HCT116 (cell line): ENCODE measurements at places on chromosomes 13 and 19.
A peak's percentile ranks its signal among the peaks of the same experiment; 100 is the strongest.

- no peak for DNase-seq
Measured at GRCh38 chr19:35348911-35349611, 1.4 kb downstream of the FFAR1 start.

GRCh38 chr19:29760752-29761502 lies 45.9 kb upstream of the C19orf12 start:
- no peak for DNase-seq

GRCh38 chr19:35223084-35223790 lies 5.3 kb downstream of the FAM187B start:
- DNase-seq = no peak

DNA sequence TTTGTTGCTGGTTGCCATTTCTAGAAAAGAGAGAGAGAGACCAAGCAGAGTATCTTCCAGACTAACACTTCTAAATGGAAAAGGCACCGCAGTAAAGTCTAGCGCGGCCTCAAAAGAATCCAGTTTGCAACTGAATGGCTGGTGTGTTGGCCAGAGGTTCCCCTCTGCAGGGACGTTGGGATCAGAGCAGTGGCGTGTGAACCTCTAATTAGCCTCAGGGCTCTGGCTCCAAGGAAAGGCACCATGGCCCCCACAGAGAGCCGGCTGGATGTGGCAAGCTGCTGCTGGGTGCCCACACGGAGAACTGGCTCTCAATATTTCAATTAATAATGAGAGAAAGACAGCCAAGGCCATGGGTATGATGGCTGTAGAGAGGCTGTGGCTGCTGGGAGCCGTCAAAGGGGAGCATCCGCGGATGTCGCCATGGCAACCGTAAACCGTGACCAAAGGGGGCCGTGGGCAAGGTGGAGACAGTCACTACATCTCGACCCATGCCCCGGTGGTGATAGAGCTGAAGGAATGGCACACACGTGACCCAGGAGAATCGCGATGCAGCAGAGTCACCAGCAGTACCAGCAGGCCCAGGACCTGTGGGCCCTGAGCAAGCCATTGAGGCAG lies 9.5 kb downstream of the VSTM2B start:
- no peak for DNase-seq

DNA sequence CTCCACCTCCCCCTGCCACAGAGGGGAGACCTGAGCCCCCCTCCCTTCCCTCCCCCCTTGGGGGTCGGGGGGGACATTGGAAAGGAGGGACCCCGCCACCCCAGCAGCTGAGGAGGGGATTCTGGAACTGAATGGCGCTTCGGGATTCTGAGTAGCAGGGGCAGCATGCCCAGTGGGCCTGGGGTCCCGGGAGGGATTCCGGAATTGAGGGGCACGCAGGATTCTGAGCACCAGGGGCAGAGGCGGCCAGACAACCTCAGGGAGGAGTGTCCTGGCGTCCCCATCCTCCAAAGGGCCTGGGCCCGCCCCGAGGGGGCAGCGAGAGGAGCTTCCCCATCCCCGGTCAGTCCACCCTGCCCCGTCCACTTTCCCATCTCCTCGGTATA lies 2.4 kb upstream of the APOE start:
- DNase-seq = no peak

GRCh38 chr13:41674246-41674645 lies 216.9 kb downstream of the RGCC start:
- no peak for DNase-seq

- no peak for DNase-seq
Measured at GRCh38 chr13:38755793-38756192, 68.9 kb downstream of the FREM2 start.

DNA sequence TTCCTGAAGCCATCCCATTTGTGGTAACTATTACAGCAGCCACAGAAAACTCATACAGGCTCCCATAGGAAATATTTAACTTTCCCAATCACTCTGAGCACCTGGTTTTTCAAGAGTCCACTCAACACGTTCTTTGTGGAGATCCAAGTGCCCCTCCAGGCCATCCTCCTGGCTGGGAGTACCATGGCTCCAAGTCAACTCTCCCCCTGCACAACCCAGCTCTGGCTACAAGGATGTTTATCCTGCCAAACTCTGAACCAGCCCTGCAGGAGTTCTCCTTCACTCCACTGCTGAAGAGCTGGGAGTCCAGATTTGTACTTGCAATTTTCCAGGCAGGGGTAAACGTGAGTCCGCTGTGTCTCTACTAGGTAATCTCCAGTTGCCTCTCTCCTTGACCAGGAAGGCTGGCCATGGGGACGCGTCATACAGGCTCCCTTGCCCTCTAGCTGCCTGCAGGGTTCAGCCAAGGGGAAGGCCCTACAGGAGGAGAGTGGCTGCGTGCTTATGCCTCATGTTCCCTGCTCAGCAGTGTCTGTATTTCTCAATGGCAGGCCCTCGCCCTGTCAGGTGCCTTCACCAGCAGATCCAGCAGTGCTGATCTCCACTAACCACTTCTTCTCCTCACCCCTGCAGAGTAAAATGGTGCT lies 29.9 kb upstream of the ARGLU1 start:
- DNase-seq = no peak

- DNase-seq = no peak
Measured at GRCh38 chr13:42525035-42525504, 48.9 kb upstream of the TNFSF11 start.

DNA sequence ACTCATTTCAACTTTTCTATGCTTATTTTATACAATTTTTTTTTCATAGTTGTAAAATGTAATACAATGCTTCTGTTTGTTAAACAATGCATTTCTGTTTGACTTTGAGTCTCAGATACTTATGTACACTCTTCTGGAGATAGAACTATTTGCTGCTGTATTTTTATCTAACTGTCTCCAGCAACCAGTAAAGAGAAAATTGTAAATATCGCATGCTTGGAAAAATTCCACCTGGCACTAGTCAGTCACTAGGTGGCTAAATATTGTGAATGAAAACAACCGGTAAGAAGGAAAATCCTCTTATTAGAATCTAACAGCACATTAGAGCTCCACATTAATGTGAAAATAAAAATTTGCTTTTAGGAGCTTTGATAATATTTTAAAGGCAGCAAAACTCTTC lies 876.5 kb downstream of the PCDH9 start:
- no peak for DNase-seq

- DNase-seq = no peak
Measured at GRCh38 chr19:19647037-19647835, 3.8 kb upstream of the GMIP start.

DNA sequence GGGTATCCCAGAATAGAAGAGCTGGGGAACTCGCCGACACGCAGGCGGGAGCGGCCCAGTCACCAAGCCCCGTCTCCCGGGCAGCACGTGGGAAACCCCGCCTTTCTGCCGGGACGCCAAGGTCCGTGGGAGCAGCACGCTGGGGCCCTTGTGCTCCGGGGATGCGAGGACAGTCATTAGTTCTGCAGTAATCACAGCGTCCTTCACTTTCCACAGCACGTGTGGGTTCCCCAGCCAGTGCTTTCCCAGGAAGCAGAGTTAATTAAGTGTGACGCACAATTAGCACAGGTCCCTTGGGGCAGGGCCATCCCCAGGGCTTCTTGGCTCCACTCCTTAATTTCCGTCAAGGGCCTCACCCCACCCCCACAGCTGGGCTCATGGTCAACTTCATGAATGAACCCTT lies 64.3 kb upstream of the C13orf46 start:
- no peak for DNase-seq

- peak; percentile 10 for DNase-seq
Measured at GRCh38 chr19:34556488-34556887, 74.9 kb downstream of the WTIP start.

- DNase-seq = no peak
Measured at GRCh38 chr19:43395561-43395960, 19.1 kb upstream of the TEX101 start.

DNA sequence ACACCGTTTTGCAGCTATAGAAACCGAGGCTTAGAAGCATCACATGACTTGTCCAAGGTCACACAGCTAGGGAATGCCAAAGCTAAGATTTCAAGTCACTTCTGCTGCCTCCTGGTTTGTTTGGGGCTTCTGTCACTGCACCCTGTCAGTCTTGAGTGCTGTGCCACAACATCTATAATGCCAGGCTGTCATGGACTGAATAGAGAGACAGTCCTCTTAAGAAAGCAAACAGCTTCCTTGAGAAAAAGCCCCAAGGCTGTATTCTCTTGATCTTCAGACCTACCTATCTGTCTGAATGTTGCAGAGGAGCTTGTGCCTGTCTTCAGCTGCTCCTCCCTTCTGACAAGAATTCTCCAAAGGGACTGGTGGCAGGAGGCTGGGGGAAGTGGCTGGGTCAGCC lies 81.6 kb downstream of the OLFM4 start:
- DNase-seq = no peak

- no peak for DNase-seq
Measured at GRCh38 chr19:2691951-2692350, 10.5 kb downstream of the GNG7 start.

DNA sequence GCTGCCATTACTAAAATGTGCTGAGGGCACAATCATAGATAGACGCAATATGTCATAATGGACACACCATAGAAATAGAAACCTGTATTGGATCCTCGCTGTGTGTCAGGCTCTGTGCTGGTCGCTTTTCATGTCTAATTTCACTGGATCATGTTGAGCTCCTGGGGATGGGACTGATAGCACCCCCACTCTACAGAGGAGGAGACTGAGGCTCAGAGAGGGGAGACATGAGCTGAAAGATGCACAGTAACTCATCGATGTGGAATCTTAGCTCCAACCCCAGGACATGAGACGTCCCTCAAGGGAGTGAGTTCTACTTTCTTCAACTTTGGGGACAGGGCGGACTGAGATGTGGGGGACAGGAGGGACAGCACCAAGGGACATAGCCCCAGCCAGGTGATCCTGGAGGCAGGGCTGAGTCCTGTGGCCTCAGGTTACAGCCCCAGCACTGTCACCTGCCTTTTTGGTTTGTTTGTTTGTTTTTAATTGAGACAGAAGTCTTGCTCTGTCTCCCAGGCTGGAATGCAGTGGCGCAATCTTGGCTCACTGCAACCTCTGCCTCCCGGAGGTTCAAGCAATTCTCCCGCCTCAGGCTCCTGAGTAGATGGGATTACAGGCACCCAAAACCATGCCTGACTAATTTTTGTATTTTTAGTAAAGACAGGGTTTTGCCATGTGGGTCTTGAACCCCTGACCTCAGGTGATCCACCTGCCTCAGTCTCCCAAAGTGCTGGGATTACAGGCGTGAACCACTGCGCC lies 6.6 kb upstream of the GIPC1 start:
- DNase-seq = no peak

GRCh38 chr13:93726173-93726957 lies 499.8 kb downstream of the GPC6 start:
- no peak for DNase-seq

GRCh38 chr13:66618702-66619101 lies 611.4 kb downstream of the PCDH9 start:
- DNase-seq = peak; percentile 26

DNA sequence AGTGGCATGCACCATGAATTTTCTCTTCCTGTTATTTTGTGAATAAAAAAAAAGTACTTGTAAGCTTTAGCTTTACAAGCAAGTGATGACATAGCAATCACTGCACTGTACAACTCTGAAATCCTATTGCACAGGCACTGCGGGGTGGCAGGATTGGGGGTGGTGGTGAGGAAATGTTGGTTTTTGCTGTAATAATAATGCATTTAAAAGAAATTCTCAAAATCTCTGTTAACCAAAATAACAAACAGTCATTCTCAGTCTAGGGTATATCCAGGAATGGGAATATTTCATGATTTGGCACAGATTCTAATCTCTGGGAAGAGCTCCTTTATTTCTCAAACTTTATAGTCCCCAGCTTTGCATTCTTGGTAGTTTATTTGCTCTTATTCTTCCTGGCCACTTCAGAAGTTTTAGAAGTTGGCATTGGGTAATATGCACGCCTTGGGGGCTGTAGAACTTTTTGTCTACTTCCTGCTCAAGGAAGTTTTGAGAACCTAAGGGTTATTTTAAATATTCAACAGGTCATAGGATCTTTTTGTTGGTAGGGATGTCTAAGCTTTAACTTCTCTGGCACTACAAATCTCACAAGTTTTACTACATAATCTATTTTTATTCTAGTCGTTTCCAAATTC lies 353.0 kb upstream of the KLF12 start:
- no peak for DNase-seq

- DNase-seq = no peak
Measured at GRCh38 chr13:26708007-26708297, 52.6 kb downstream of the GPR12 start.

DNA sequence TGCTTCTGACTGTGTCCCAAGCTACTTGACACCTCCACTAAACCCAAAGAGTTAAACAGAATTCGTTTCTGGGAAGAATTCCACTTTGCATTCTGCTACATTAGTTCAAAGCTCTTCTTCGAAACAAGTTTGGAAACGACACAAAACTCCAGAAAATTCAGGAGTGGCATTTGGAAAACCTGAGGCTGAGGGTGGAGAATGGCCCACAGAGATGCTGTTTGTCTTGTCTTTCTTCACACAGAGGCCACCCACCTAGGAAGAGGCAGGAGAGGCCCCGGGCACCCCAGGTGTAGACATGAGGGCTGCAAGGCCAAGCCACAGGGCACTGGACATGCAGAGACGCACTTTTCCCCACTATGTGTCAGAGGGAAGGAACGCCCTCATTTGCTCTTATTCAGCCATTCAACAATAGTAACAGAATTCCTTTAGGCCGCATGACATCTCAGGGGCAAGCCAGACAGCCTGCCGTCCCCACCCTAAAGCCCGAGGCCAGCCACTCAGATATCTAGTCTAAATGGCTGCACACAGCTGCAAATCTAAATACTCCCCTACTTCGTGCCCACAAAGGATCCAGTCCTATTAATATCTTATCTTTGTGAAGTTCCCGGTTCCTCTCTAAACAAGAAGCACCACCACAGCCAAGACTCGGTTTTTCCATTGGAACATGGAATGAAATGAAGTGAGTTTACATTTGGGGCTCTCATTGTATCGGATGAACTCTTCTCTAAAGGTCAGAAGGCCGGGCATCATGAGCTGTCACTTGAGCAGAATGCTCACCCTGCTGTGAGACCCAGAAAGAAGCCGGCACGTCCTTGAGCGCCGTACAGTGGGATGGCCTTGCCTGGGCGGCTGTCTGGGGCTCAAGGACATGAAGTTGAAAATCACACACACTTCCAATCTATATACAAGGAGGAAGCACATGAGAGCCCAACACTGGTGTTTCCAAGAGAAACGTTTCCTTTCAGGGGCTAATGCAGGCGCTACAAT lies 19.8 kb downstream of the COL4A1 start:
- DNase-seq = no peak

- DNase-seq = no peak
Measured at GRCh38 chr19:52963247-52963618, 552 bp upstream of the ZNF816 start.

- no peak for DNase-seq
Measured at GRCh38 chr13:113273851-113274590, 23.0 kb upstream of the LAMP1 start.

- DNase-seq = no peak
Measured at GRCh38 chr19:8680676-8681344, 17.8 kb downstream of the ACTL9 start.

DNA sequence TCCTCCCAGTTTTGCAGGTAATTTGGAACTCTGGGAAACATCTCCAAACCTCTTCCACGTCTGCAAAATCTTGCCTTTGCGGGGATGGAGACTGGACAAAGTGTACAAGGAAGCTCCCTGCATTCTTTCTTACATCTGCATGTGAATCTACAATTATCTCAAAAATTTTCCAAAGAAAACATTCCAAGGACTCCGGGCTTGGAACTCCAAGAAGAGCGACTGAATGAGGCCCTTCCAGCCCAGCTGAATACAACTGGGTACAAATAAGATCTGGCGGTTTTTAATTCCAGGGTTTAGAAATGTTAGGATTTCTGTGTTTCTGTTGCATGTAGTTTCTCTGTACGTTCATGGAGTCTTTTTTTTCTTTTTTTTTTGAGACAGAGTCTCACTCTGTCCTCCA lies 28.5 kb downstream of the EXOC3L2 start:
- no peak for DNase-seq

- no peak for DNase-seq
Measured at GRCh38 chr13:48123812-48124211, 28.9 kb upstream of the MED4 start.
